ENCODE measurements at places on chromosomes 7 and 10.

DNA sequence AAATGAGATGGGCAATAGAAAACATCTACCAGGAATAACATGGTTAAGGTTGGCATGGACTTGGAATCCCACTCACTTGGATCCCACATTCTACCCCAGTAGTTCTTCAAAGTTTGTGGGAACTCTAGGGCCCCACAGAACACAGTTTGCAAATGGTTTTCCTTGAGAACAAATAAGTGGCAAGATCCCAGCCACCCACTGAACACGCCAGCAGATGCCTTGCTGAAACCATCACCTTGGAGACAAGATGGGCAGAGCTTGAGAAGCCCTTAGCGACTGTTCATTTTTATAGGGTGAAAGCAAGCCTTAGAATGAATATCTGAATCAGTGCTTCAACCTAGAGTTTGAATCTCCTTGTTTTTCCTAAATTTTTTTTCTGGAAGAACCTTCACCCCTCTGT lies 349.1 kb downstream of the RPS24 start:
- no peak for DNase-seq

DNA sequence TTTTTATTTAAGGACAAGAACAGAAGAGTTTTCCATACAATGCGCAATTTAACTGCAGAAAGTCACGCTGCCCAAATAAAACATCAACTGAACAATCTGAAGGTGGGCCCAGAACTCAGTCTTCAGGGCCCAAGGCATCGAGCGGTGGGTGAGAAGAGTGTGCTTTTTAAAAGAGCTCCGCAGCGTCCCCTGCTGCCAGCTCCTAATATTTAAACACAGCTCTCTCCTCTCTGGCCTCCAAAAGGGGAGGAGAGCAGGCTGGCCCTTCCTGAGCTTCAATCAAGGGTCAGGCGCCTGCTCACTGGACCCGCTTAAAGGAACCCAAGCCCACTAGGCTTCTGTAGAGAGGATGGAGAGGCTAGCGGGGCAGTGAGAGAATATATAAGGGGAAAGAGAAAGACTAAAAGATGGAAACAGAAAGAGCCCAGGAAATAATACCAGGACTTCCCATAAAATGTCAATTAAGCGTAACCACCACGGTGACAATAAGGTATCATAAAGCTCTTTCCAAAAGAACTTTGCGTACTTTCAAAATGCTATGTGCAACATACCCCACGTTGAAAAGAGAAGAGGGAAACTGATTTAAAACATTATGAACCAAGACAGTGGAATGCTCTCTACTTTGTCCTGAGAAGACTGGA lies 2.8 kb downstream of the FAM53B start:
- peak; percentile 78 for DNase-seq

DNA sequence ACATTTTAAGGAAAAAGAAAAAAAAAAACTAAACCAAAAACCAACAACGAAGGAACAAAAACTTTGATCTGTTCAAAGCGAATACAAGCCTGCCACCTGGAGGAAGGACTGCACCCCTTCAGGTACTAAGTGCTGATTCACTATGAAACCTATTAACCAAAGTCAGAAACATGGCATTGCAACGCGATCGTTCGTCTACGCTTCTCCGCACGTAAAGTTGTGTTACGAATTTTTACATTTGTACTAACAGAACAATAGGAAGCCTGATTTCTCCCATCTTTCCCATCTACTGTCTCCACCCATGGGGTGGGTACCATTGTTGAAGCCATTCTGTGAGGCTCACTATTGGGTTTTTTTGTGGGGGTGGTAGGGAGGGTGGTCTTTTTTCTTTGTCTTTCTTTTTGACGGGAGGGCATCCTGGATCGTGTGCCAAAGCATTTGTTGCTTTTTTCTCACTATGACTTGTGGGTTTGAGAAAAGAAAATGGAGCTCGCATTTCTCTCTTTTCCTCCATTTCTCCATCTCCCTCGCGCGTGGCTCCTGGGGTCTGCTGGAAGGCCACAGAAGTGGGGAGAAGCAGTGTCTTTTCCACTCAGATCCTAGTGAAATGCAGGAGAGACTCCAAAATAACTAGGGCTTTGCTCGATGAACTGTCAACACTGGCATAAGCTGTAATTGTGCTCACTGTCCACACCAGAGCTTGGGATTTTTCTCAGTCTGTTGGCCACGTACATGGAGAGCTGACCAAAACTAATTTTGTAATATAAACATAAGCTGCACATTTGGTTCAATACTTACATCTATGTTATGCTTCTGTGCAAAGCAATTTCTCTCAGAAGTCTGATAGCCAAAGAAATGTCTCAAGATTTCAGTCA lies 100.9 kb upstream of the YAE1 start:
- peak; percentile 67 for DNase-seq

DNA sequence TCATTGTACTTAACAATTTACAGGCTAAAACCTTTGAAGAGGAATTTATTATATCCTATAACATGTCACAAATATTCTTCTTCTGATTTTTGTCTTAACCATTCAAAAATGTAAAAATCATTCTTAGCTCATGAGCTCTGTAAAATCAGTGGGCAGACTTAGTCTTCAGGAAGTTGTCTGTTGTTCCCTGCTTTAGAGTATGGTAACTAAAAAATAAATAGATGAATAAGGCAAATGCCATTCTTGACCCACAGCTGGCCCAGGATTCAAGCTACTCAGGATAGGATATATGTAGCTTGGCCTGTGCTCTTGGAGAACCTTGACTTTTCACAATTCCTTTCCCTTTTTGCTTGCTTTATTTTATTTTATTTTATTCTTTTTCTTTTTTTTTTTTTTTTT lies 51.5 kb downstream of the LRRC4 start:
- DNase-seq: peak; percentile 14

DNA sequence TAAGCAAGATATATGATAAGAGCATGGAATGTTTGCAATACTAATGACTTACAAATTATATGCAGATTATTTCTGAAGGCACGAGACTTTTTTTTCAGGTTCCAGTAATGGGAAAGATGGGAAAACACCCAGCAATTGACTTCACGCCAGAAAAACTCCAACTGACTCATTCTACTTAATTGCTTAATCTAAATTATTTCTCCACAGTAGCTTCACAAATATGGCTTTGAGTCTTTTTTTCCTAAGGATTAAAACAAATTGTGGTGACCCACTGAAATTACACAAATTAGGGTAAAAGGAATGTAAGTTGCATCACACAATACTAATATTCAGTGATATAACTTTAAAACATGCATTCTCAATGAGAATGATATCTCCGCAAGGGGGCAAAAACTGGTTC lies 138.7 kb downstream of the GNAI1 start:
- DNase-seq: peak; percentile 85

GRCh38 chr10:51241461-51241860 lies 167.2 kb downstream of the PRKG1 start:
- DNase-seq: no peak

DNA sequence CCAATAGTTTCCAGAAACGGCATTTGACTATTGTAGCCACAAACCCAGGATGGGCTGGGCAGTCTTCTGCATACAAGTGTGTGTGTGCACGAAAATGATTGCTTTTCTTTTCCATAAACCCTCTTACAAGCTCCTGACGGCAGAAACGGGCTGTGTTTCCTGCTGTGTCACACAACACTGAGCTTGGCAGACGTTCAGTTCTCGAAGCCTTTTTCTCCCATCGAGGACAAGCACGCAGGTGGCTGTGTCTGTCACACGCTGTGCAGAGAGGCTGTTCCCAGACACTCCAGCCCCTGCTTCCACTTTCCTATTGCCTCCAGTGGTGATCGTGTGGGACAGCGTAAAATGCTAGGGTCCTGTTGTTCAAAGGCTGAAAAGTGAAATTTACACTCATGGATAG lies 32.1 kb downstream of the RBAK start:
- DNase-seq: no peak

DNA sequence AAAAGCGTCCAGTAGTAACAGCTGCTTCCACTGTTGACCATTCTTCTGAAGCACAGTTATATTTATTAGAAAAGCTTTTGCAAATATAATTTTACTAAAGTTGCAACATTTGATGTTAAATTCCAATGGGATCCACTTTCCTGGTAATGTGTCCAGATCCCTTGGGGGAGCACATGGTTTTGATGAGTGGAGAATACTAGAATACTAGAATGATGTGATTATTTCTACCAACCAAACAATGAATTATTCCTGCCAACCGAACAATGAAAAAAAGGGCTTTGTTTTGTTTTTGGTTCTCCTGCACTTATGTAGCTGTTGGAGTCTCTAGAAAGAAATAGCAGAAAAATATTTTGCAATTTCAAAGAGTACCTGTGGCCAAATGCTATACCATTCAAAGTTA lies 59.1 kb downstream of the BPGM start:
- DNase-seq: no peak

DNA sequence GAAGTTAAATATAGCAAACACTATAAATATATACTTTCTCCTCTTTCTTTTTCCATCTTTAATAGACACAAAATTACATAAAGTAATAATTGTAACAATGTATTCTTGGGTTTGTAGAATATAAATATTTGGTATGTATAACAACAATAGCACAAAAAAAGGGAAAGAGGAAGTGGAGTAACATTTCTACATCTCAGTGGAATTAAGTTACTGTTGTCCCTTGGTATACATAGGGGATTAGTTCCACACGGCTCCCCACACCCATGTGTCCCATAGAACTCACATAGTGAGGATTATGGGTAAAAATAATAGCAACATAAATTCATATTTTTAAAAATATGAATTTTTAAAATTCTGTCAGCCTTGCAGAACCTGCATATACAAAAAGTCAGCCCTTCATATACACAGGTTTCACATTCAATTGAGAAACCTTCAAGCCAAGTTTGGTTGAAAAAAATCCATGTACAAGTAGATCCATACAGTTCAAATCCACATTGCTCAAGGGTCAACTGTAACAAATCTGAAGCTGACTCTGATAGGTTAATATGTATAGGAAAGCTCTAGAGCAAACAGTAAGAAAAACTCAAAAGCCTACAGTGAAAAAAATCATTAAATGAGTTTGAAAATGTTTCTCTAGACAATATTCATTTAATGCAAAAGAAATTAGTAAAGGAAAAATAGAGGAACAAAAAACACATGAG lies 92.4 kb downstream of the HYCC1 start:
- no peak for DNase-seq

- DNase-seq: peak; percentile 11
Observed at GRCh38 chr7:132655131-132655727, 79.0 kb upstream of the PLXNA4 start.

DNA sequence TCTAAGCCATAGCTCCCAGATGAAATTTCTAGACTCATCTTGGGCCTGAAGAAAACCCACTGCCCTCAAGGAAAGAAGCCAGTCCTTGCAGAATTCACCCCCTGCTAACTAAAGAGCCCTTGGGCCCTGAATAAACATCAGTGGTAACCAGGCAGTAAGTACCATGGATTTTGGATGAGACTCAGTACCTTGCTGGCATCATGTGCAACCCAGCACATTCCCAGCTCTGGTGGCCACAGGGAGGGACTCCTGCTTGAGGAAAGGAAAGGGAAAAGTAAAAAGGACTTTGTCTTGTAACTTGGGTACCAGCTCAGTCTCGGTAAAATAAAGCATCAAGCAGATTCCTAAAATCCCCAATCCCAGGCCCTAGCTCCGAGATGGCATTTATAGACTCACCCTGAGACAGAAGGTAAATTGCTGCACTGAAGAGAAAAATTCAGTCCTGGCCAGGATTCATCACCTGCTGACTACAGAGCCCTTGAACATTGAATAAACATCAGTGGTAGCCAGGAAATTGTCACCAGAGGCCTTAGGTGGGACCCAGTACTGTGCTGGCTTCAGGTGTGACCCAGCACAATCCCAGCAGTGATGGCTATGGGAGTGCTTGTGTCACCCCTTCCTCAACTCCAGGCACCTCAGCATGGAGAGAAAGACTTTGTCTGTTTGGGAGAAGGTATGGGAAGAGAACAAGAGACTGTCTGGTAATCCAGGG lies 31.2 kb upstream of the SFTPD start:
- DNase-seq: no peak

GRCh38 chr7:31320675-31321074 lies 19.9 kb downstream of the NEUROD6 start:
- DNase-seq: no peak

GRCh38 chr7:55192723-55193122 lies 172.4 kb upstream of the LANCL2 start:
- peak; percentile 94 for DNase-seq

- DNase-seq: peak; percentile 20
Observed at GRCh38 chr7:92973974-92974373, 137.6 kb upstream of the CDK6 start.

GRCh38 chr7:142440906-142441411 lies 183.1 kb upstream of the PRSS58 start:
- no peak for DNase-seq

GRCh38 chr10:107415446-107415845 lies 250.9 kb upstream of the SORCS1 start:
- DNase-seq: no peak

DNA sequence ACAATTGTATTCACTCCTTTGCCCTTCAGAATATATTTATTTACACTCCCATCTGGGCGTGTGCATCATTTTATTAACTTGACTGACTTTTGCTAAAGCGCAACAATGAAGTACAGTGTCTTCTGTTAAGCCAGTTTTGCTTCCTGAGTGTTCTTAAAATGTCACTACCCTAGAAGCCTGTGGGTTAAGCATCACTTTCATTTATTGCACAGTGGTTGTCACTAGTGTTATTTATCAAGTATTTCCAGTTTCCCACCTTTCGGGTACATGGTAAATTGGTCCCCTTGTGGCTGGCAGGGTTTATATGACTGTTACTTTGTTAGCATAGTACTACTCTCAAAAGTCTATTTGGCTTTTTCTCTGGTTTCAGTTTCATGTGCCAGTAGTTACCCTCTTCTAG lies 3.3 kb downstream of the HILPDA start:
- no peak for DNase-seq

DNA sequence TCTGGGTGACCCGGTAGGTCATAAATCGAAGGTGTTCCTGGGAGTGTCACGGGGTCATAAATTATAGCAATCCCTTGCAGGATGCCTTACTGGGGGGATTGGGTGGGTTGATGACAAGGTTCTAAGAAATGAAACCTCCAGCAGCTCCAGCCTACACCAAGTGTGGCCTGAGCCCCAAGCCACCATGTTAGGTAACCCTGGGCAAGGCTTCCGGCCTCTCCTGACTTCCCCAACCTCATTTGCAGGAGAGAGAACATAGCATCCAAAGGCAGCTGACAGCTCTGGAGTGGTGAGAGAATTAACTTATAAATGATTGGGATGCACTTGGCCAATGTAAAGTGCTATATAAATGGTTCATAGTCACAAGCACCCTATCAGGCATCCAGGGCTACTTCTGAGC lies 52.8 kb upstream of the TMEM273 start:
- DNase-seq: no peak

DNA sequence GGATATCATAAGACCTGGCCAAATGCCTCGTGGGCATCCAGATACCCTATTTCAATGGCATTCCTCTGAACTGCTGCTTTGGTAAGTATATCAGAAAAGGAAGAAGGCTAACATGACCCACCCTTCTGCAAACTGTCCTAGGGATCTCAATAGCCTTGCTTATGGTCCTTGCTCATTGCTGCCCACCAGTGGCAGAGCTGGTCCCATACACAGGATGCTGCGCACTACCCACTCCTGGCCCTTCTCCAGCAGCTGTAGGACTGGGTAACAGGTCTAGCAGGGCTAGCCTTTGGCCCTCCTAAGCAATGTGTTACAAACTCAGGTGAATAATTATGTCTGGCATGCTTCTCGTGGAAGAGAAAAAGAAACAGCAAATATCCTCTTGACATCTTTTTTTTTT lies 72.5 kb downstream of the C10orf90 start:
- peak; percentile 59 for DNase-seq

GRCh38 chr10:15364001-15364400 lies 7.1 kb downstream of the FAM171A1 start:
- DNase-seq: no peak
